ENCODE measurements at places on chromosomes 12 and 14.

GRCh38 chr12:3405821-3406220 is 85.2 kb upstream of the PRMT8 start:
- DNase-seq: no peak

- no peak for DNase-seq
Observed at GRCh38 chr14:87411370-87411769, 581.6 kb downstream of the GALC start.

DNA sequence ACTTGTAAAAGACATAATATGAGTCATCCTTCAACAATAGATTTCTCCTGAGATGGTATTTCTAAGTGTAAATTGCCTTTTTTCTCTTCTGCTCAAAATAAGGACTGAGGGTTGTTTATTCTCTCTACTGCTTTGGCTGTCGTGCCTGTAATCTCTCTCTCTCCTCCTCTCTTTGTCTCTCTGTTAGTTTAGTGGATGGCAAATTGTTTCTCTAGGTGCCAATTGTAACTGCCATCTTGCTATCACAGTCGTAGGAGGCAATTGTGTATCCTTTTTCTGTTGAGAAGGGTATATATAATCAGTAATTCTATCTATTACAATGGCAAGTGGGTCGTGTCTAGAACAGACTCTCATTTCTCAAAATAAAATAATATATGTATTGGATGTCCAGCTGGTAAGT is 545.0 kb upstream of the FBXO33 start:
- no peak for DNase-seq

DNA sequence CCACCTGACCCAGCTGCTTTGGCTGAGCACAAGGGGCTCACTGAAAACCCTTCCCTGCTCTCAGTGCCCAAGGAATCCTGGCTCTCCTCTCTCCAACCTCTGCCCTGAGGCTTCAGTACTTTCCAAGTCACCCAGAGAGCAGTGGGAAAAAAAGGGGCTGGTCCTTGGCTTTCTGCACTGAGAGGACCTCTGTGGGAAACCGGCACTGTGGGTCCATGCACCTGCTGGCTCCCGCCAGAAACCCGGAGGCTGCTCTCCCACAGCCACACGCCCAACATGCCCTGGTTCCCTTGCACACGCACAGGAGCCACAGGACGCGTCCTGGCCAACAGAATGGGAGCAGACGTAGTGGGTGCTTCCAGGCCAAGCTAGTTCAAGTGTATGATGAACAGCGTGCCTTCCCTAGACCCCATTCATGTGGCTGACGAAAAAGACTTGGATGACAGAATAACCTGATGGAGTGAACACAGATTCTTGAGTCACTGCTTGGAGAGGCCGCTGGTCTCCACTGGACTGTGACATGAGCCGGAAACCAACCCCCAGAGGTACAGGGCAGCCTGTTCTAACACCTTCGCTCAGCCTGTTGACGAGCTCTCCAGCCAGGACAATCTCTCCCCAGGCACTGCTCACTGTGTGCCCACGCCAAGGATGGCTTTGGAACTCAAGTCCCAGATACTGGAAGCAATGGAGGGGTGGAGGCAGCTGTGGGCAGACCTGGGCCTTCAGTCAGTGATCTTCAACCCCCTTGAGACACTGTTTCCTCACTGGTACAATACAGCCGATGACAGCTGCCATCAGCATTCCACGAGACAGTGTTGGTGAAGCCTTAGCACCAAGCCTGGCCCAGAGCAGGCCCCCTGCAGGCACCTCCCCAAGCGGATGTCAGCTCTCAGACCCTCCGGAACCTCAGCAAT is 87.7 kb downstream of the ITPK1 start:
- no peak for DNase-seq

DNA sequence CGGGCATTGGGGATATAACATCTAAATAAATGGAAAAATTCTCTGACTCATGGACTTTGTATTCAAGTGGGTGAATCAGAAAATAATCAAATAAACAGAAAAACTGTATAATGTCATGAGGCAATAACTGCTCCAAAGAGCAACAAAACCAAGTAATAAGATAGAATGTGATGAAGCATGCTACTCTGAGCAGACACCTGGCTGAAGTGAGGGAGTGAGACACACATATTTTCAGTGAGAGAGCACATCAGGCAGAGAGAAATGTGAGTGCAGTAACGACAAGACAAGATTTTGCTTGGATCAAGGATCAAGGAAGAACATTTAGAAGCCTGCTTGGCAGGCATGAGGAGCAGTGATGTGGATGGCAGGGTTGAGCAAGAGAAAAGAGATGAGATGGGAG is 75.8 kb upstream of the CCDC91 start:
- no peak for DNase-seq

- no peak for DNase-seq
Observed at GRCh38 chr12:4562034-4562657, at the start of gene DYRK4. TSS of gene DYRK4 (plus strand) at chr12:4562208. CDS start at chr12:4562246, 38 bp downstream.

DNA sequence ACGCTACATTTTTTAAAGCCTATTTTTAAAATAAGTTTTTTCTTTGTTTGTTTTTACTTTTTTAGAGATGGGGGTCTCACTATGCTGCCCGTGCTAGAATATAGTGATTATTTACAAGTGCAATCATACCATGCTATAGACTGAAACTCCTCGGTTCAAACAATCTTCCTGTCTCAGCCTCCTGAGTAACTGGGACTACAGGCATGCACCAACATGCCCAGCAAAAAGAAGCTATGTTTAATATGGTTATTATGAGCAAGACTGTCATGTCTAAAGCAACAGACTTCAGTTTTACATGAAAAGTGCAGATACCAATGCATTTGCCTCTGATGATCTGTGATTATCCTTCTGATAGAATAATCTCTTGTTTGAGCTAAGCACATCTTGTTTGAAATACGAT is 45.6 kb upstream of the SGPP1 start:
- no peak for DNase-seq

GRCh38 chr12:119302451-119303080 is 32.0 kb upstream of the CCDC60 start:
- DNase-seq: no peak

DNA sequence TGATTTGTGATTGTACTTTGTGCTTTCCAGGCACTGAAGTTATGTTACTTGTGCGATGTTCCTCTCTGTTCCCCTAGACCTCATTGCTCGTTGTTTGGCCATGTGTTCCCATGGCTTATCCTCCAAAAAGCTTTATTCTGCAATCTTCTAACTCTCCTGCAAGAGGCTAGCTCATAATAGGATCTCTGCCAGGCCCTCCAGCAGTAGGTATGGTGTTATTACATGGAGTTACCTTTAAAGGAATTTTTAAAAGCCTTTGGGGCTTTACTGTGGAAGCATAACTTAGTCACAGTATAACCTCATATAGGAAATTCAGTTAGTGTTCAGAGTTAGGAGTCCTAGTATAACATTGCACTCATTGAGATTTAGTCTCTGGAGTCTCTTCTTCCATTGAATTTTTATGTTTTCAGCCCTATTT is 292.3 kb downstream of the RAD51B start:
- DNase-seq: no peak

GRCh38 chr14:96089401-96089800 is 50.2 kb downstream of the C14orf132 start:
- DNase-seq: no peak

GRCh38 chr14:33992274-33993007 is 41.6 kb upstream of the EGLN3 start:
- no peak for DNase-seq

- no peak for DNase-seq
Observed at GRCh38 chr12:110165540-110166159, 41.5 kb downstream of the IFT81 start.

DNA sequence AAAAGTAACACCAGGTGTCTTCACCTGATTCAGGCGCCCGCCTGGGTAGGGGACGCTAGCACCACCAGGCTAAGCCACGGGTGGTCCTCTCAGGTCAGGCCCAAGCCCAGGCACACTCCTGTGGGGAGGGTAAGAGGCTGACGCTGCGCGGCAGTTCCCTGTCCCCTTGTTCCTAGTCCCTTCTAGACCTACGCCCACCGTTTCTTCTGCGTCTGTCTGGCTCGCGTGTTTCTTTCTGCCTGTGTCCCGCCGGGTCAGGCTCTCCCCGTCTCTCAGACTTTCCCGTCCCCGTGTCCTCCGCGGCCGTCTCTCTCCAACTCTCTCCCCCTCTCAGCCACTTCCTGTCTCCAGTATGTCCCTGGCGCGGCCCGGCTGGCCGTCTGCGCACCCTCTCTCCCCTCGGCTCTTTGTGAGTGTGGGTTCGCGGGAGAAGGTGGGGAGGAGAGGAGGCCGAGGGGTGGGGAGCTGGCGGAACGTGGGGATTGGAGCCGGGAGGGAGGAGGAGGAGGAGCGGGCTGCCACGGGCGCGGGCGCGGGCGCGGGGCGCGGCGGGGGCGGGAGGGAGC is 3.1 kb upstream of the TNS2 start:
- DNase-seq: peak; percentile 30

DNA sequence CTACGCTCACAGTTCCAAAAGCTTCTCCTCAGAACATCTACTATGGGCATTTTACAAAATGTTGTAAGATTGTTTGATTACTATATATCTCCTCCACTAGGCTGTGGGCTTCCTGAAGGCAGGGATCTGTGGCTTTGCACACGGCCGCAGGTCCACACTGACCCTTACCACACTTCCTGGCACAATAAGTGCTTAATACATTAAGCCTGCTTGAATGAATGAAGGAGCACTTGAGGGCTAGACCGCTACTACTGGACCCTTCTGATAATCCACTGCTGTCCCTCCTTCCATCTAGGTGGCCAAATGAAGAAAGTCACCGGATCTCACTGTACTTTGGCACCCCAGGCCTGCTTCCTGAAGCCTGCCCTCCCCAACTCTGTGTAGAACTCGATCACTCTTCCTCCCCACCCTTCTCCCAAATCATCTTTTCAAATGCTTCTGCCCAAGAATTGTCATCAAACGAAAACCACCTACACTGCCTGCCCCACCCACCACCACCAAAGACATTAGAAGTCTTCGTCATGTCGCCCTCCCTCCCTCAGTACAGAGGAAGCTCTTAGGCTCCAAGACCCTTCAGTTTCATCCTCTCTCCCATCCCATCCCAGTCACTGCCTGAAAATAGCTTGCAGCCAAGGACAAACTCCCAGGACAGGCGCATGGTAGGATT is 596 bp upstream of the ZBTB39 start:
- DNase-seq: no peak

GRCh38 chr12:18486036-18486435 is 224.7 kb downstream of the PIK3C2G start:
- DNase-seq: no peak

- DNase-seq: no peak
Observed at GRCh38 chr14:99401211-99401610, 79.4 kb downstream of the SETD3 start.

GRCh38 chr12:112167718-112168525 is 42.6 kb downstream of the TRAFD1 start:
- no peak for DNase-seq

- DNase-seq: no peak
Observed at GRCh38 chr12:15443611-15444010, 121.3 kb downstream of the PTPRO start.

GRCh38 chr12:57341275-57341990 is 89.4 kb downstream of the R3HDM2 start:
- no peak for DNase-seq

GRCh38 chr12:122951979-122952892 is 14.0 kb downstream of the ABCB9 start:
- peak; percentile 67 for DNase-seq

DNA sequence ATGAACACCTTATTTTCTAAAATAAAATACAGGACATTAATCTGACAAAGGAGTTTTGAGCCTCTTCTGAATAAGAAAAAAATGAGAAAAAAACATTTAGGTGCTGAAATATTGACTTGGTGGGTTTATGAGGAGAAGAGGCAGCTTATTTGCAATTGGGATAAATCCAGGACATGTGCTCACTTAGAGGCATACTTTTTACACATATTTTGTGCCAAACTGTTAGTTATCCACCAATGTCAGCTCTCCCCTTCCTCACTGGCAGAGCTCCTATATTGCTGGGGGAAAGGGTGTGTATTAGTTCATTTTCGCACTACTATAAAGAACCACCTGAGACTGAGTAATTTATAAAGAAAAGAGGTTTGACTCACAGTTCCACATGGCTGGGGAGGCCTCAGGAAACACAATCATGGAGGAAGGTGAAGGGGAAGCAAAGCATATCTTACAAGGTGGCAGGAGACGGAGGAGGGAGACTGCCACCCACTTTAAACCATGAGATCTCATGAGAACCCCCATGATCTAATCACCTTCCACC is 135.4 kb upstream of the EGLN3 start:
- no peak for DNase-seq

GRCh38 chr12:5294274-5295070 is 137.4 kb upstream of the NTF3 start:
- no peak for DNase-seq

GRCh38 chr14:59823179-59823578 is 47.4 kb downstream of the RTN1 start:
- no peak for DNase-seq

DNA sequence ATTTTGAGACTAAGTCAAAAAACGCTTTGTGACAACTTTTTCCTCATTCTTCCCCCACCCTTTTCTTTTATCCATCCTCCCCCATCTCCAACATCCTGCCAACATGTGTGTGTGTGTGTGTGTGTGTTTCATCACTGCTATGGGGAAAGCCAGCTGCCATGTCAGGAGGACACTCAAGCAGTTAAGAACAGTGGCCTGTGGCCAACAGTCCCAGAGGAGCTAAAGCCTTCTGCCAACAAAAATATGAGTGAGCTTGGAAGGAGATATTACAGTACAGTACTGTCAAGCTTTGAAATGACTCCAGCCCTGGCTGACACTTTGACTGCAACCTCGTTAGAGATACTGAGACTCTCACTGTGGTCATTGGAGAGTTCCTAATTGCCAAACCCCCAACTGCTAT is 5.0 kb upstream of the CSRP2 start:
- DNase-seq: no peak

DNA sequence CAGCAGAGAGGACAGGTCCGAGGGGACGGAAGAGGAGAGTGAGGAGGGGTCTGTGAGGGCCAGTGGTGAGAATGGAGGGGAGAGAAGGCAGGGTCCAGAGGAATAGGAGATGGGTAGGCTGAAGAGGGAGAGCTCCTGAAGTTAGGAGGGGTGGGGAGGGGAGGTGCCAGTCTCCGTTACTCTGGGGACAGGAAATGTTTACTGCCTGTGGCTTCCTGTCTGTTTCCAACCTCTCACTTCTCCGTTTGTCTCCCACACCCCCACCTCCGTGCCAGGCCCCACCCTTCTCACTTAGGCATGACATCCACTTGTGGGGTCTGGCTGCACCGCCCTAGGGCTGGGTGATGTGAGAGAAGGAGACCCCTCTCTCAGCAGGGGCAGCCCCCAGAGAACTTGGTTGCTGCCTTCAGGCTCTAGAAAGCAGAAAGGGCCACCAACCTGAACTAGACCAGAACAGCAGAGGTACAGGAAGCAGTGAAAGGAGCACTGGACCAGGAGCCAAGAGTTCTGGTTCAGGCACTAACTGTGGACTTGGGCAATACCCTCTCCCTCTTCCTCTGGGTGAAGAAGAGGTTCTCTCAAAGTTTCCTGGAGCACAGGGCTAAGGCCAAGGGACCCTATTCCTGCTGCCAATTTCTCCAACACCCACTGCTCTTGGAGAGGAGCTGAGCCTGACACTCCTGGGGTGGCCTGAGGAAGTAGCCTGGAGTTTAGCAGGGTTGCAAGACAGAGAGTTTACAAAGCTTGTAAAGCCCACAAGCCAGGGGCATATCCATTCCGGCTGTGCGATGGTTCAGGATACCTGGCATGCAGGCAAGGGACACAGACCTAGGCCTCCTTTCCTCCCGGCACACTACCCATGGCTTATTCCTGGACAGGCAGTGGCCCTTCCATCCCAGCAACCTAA is 5.5 kb downstream of the ITGA5 start:
- DNase-seq: peak; percentile 59

GRCh38 chr12:86254399-86255107 is 1.6 kb downstream of the MGAT4C start:
- DNase-seq: no peak
